ENCODE measurements at places on chromosomes 11 and 22.

- DNase-seq = no peak
These were observed 23.0 kb downstream of the CDON start for GRCh38 chr11:126039485-126040271.

- no peak for DNase-seq
These were observed 533.6 kb downstream of the CNTN5 start for GRCh38 chr11:99554232-99554903.

GRCh38 chr11:84922836-84923235 lies 704.3 kb downstream of the DLG2 start:
- no peak for DNase-seq

GRCh38 chr22:44437216-44438055 lies 60.6 kb downstream of the RTL6 start:
- no peak for DNase-seq

DNA sequence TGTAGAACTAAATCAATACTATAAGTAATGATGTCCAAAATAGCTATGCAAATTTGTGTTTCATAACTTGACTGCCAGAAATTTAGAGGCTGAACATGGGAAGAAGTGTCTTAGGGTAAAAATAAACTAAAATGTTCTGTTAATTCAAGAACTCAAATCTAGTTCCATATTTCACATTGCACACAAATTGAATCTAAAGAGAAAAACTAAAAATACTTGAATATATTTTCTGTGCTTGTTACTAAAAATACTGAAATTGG lies 43.5 kb downstream of the FANCF start:
- DNase-seq = no peak

- DNase-seq = no peak
These were observed 103.7 kb downstream of the GAB2 start for GRCh38 chr11:78313898-78314297.

- DNase-seq = no peak
These were observed 143.6 kb downstream of the NCAM1 start for GRCh38 chr11:113104691-113105251.

DNA sequence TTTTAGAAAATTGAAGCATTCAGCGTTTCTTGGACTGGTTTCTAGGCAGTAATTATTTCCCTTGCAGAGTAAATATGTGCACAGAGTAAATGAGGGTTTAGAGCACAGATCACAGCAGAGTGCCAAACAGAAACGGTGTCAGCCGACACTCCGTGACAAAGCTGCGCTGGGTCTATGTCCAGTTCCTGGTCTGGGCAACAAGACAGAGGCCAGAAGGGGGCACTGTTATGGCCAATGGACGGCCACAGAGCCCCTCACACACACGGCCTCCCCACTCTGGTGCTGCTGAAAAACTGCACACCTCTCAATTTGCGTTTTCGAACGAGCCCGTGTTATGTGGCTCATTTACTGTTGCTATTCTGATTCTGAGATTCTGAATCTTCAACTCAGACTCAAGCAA lies 180.7 kb downstream of the MPPED1 start:
- no peak for DNase-seq

DNA sequence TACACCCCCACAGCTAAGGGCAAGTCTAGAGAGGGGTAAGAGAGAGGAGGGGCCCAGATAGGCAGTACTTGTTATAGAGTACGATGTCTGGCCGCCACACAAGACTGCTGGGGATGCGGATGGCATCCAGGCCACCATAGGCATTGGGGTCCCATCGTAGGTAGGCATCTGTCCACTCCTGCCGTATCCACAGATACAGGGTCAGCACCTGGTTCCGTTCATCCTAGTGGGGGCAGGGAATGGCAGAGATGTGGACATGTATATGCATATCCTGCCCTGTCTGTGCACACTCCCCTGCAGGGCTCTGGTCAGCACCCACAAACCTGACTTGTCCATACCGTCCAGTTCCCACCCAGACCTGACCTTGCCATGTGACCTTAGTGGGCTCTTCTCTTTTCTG lies 2.1 kb downstream of the CHRNA10 start:
- no peak for DNase-seq
